ENCODE measurements at places on chromosomes 13 and 19.

GRCh38 chr19:31419871-31420445 lies 70.7 kb upstream of the TSHZ3 start:
- peak; percentile 30 for DNase-seq

DNA sequence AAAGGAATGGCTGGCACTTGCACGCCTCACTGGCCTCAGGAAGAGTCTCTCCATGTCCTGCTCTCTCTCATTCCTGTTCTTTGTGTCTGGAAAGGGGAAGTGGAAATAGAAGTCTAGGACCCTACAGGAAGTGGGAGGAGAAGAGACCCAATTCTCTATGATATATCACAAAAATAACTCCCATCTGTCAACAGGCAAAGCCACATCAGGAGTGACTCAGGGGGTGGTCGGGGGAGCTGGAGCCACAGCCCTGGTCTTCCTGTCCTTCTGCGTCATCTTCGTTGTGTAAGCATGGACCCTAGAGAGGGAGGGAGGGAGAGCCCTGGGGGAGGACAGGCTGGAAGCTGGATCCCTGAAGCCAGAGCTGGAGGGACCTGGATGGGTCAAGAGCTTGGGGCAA lies 3.0 kb downstream of the SIGLEC9 start:
- no peak for DNase-seq

- DNase-seq = no peak
Observed at GRCh38 chr13:51033421-51034185, 77.5 kb downstream of the C13orf42 start.

GRCh38 chr19:53536225-53536548 lies 1.8 kb upstream of the ZNF331 start:
- DNase-seq = no peak

GRCh38 chr19:39398297-39398864 lies 7.2 kb downstream of the MED29 start:
- DNase-seq = no peak

GRCh38 chr19:43525836-43526771 lies 897 bp downstream of the ETHE1 start:
- DNase-seq = peak; percentile 33

DNA sequence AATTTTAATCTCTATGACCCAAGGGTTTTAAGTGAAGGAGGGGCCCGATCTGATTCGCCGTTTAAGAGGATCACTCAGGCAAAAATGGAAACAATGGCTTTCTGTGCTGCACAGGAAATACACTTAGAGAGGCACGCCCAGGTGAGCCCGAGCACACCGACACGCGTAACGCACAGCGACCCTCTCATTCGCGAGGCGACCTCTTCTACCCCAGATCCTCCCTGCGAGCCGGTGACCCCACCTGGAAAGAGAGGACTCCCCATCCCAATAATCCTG lies 216 bp downstream of the SH2D3A start:
- DNase-seq = no peak

DNA sequence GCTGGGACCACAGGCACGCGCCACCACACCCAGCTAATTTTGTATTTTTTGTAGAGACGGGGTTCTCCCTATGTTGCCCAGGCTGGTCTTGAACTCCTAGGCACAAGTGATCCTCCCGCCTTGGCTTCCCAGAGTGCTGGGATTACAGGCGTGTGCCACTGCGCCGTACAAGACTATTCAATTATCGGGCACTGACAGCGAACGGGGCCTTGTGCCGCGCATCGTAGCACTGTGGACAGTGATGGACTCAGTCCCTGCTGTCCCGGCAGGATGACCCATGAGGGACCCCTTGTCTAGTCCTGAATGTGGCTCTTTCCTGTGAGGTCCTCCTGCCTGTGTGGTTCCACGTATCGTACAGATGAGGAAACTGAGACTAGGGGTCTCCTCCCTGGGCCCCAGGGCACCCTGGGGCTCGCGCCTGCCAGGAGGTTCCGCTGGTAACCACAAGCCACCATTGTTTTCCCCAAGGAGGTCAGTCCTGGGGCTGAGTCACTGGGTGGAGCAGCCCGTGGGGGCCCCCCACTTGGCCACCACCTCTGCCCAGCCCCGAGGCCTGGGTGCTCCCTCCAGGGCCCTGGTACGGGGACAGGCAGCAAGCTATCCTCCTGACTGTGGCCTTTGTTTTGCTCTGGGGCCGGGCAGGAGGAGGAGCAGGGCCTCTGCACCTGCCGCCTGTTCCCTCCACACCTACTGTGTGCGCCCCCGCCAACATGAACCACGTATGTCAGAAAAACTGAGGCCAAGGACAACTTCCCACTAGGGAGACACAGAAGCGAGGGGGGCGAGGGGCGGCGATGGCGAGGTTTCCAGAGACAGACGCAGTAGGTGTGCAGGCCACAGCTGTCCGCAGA lies 2.9 kb upstream of the TCF3 start:
- DNase-seq = no peak

DNA sequence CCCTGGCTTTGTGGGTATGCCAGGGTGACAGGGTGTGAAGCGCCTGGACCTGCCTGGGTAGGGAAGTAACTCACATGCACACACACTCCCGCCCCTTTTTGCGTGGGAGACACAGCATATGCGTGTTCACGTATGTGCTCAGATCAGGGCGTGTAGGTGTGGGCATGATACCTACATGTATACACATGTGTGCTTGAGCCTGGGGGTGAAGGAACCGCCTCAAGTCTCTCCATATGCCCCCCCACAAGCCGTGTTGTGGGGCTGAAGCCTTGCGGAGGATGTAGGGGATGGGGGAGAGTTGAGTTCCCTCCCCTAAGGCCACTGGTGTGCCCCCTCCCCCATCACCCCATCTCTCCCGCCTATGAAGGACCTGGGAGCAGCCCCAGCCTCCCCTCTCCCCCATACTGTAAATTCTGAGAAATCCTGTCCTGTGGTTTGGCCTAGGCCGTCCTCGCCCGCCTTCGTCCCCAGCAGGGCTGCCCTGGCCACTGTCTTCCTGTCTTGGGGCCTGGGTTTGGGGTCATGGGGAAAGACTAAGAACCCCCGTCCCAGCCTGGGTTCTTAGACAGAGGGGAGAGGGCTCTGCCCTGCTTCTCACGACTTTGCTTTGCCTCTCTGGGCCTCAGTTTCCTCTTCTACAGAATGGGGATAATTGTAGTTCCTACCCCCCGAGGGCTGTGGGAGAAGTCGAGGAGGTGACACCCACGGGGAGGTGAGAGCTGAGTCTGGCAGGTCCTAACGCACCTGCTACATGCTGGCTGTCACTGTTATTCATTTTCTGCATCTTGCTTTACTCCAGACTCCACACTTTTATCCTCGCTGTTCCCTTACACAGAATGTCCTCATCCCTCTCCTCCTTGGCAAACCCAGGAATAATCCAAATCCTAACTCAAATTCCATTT lies 14.3 kb downstream of the ACTL9 start:
- DNase-seq = no peak

- no peak for DNase-seq
Observed at GRCh38 chr13:45178349-45179162, 22.3 kb downstream of the KCTD4 start.

- DNase-seq = no peak
Observed at GRCh38 chr19:10544753-10545251, 1.1 kb downstream of the ATG4D start.

GRCh38 chr19:49343123-49343522 lies 7.9 kb downstream of the CD37 start:
- DNase-seq = no peak

- DNase-seq = no peak
Observed at GRCh38 chr19:38503077-38503410, 69.6 kb downstream of the RYR1 start.

GRCh38 chr19:15926484-15926883 lies 7.8 kb downstream of the CYP4F11 start:
- DNase-seq = no peak

DNA sequence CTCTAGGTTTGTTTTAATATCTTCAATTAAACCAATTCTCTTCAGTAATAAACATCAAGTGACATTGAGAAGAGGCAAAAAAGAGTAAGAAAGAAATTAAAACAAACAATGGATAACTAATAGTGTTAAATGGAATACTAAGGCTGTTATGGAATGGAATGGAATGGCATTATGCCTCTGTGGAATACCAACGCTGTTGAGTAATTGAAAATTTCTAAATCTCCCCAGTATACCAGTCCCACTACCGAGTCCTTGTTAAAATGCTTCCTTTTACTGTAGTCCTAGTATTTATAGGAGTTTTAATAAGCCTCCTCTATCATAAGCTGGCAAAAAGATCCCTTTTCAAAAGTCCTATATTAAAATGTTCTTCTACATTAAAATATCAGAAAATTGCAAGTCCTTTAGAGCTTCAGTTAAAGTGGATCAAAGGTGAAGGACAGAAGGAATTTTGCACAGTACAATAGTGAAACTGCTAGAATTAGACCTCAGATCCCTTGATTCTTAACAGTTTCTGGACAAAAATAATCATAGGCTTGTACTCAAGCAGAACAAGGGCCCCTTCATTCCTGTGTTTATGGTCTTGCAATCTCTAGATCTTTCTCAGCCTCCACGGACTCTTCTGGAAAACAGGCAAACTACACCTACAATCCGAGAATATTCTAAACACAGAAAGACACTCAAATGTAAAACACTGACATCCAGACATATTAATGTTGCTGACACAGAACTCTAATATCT lies 128.2 kb downstream of the PCDH9 start:
- no peak for DNase-seq

DNA sequence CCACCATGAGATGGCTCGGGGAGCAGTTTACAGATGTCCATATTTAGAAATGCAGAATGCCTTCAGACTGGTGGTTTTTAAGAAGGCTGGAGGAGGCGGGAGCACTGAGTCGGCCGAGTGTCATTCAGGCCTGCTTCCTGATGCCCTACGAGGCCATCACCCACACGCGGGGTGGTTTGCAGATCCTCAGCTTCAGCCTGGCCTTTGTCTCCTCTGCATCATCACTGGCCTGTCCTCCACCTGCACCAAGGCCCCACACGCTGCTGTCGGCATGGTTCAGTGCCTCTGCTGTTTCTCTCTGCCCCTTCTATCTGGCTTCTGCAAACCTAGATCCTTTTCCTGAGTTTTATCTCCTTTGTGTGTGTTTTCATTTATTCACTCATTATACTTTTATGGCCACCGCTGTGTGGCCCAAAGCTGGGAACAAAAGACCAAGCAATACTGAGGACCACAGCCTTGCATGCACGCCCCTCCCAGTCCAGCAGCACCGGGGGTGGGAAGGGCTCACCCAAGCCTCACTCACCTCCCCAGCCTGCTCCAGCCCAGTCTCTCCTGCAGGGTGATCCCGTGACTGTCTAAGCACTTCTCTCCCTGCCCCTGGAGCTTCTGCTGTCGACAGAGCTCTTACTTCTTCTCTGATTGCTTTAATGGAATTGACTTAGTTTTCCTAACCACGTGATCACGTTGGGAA lies 240.8 kb downstream of the TEX29 start:
- no peak for DNase-seq

DNA sequence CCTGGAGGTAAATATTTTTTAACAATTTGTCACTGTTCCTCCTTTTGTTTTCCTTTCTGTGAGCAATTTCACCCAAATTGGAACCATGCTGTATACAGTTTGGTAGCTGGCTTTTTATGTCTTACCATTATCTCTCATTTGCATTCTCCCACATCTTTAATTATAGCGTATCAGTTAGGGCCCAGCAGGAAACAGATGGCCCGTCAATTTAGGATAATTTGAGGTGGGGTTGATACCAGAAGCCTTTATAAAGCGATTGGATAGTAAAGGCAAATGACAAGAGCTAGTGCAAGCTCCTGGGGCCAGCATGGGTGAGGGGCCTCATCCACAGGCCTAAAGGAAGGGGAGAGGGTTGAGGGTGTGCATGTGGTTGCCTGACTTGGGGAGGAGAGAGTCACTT lies 3.8 kb upstream of the IFNL4 start:
- no peak for DNase-seq

DNA sequence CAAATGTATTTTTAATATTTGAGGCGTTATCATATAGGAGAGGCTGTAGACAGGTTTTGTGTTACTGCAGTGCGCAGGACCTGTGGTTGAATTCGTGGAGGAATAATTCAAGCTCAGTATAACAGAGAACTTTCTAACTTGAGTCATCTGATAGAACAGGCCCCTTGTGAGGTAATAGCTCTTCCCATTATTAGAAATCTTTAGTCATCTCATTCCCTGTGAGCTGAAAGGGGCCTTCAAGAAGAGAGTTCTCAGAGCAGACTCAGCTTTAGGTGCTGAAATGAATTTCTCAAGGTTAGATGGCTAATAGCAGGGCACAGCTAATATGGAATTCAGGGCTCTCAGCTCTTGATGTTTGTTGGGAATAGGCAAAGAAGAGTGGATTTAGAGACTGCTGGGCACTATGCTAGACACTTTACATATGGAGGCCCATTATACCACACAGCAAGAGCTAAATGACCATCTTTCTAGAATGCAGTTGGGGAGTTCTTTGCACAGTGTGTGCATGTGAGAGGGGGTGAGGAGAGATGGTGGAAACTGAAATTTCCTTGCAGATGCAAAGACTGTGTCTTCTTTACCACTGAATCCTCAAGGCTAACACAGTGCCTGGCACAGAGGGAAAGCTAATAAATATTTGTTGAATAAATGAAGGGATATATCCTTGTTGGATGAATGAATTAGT lies 89.5 kb downstream of the DGKH start:
- no peak for DNase-seq

GRCh38 chr19:6041991-6042481 lies 64.1 kb upstream of the RANBP3 start:
- DNase-seq = no peak

GRCh38 chr13:99496184-99497142 lies 4.8 kb upstream of the TM9SF2 start:
- DNase-seq = no peak

DNA sequence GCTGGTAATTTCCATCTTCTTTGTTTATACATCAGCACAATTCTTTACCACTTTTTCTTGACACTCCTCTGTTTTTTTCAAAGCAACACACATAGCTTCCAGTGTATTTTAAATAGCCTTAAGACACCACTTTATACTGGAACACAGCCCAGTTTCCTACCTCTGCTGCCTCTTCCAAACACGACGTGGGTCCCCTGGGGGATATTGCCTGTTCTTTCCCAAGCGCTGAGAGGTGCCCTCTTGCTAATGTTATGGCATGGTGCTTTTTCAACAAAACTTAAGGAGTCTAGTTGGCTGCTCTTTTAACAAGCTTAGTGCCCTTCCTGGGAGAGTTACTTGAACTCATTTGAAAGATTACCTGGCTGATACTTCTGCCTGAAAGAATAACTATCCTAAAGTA lies 112.7 kb downstream of the OLFM4 start:
- no peak for DNase-seq

GRCh38 chr13:93446238-93446637 lies 219.6 kb downstream of the GPC6 start:
- no peak for DNase-seq

GRCh38 chr19:14015524-14016035 lies 9.5 kb upstream of the RFX1 start:
- DNase-seq = no peak

Measured in WTC11 (cell line).